Hematopoietic multipotent progenitor cell treated with erythropoietin and hydrocortisone succinate and interleukin-3 and kit ligand, for 4 days (in vitro differentiated cells): ENCODE measurements at places on chromosomes 7 and 10.
A peak's percentile ranks its signal among the peaks of the same experiment; 100 is the strongest.

GRCh38 chr10:43255634-43256431 is 11.0 kb downstream of the RASGEF1A start:
- peak; percentile 77 for DNase-seq

- DNase-seq: no peak
Measured at GRCh38 chr10:5528989-5529701, 4.4 kb downstream of the CALML3 start.

DNA sequence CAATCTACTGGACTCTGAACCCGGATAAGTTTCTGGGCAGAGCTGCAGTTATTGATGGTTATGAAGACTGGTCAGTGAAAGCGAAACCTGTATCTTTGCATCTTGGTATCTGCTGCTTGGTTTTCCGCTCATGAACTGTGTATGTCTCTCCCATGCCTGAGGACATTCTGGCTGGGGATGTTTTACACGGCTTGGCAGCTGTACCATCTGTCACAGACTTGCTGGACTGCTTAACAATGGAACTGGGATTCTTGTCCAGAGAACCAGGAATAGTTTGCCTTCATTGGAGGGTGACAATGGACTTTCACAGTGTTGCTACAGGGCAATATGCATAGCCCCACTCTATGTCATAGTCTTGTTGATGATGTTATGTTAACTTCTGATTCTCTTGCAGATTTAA is 119.9 kb upstream of the TMEM106B start:
- DNase-seq: no peak

- DNase-seq: peak; percentile 37
Measured at GRCh38 chr7:33807779-33808482, 97.4 kb upstream of the BMPER start.

DNA sequence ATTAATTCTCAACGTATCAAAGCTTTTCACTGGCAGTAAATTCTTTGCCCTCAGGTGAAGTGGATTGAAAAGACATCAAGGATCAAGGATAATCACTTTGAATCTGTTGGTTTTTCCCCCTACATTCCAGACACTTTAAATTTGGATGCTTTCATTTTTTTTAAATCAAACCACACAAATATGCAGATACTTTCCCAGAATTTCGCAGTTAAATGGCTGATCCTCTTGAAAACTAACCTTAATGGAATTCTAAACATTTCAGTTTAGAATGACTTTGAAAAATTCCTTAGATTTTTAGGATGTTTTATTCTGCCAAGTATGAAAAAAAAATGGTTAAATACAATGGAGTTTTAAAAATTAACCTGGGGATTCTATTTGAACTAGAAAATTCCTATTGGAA is 325.9 kb downstream of the GFRA1 start:
- DNase-seq: no peak

- DNase-seq: peak; percentile 40
Measured at GRCh38 chr7:23471106-23471859, 992 bp upstream of the IGF2BP3 start.

DNA sequence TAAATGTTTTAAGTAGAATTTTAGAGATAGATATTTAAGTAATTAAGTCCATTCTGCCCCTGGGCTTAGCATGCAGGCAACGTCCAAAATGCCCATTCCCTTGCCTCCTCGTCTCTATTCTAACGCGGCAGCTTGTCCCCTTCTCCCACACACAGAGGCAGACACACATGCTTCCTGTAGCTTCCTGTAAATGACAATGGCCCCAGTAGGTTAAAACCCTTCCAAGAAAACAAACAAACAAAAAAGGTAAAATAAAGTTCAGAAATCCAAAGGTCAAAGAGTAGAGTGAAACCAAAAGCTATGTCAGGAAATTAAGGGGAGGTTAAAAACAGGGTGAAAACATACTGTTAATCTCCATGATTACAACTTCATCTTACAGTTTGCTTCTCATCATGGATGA is 857.6 kb downstream of the GATA3 start:
- no peak for DNase-seq

DNA sequence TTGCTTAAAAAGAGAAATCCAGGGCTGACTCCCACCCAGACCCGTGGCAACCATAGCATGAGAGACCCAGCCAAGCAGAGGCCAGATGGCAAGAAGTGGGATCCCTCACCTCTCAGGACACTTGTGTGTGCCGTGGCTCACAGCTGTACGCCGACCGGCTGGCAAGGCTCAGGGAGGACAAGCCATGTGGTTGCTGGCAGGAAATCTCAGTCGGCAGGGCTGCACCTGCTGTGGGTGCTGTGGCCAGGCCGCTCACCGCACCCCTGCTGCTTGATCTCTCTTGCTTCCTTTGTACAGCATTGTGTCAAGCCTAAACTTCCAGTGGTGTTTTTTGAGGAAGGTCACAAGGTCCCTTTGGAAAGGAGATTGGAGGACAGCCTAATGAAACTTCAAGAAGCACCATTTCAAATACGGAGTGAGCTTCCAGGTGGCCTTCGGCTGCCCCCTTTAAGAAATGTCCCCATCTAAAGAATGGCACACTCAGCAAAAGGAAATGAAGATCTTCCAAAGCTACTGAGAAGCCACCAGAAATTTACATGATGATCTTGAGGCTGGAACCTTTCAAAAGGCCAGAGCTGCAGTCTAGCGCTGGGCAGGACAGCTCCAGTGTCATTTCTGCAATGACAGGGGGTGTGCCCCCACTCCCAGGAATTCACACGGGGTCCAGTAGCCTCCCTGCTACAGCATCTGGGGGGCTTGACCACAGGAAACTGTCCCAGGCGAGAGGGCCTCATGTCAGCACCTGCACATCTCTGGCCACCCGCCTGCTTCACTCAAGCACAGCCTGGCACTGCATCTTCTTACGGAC is 409.0 kb upstream of the MGMT start:
- DNase-seq: peak; percentile 71

DNA sequence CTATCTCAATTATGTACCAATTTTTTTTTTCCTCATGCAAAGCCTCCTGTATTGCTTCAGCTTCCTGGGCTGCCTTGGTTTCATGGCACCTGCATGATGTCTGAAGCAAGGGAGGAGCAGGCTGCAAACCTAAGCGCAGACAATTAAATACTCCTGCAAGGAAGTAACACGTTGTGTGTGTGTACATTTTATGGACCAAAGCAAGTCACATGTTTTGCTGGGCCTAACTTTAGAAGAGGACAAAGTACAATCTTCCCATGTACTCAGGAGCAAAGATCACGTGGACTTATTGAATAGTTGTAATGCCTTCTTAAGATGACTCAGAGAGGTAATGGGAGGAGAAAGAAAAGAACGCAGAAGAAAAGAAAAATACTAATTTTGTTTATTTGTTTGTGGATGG is 944.0 kb upstream of the C7orf33 start:
- no peak for DNase-seq

- DNase-seq: peak; percentile 55
Measured at GRCh38 chr7:83947260-83947659, 247.3 kb downstream of the SEMA3A start.

- no peak for DNase-seq
Measured at GRCh38 chr7:27420702-27421101, 178.1 kb downstream of the EVX1 start.

DNA sequence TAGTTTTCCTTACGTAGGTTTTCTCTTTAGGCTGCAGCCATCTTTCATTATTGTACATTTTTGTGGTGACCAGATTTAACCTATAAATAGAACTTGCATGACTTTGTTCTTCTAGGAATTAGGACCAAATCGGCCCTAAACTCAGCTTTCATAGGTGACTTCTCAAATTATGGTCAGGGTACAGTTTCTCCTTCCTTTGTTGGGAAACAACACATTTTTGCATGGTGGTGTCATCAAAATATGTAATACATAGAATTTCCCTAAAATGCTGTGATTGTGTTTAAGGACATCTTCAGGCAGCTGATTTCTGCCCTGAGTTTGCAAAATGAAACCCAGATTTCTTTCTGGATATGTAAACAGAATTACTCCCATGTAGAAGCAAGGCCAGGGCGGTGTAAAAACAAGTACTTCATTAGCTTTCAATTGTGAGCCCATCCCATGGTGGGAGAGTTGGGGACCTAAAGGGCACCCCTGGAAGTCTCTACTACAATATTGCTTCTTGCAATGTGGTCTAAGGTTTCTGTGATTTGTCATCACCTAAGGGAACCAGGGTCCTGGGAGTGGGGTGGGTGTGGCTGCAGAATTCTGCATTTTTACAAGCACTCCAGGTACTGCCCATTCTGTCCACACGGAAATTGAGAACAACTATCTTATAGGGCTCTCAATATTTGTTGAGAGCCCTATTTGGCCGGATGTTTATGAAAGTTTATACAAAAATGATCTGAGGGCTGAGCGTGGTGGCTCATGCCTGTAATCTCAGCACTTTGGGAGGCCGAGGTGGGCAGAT is 121.0 kb upstream of the FAM171A1 start:
- DNase-seq: no peak

- DNase-seq: no peak
Measured at GRCh38 chr10:12637649-12638048, 288.3 kb downstream of the CAMK1D start.

DNA sequence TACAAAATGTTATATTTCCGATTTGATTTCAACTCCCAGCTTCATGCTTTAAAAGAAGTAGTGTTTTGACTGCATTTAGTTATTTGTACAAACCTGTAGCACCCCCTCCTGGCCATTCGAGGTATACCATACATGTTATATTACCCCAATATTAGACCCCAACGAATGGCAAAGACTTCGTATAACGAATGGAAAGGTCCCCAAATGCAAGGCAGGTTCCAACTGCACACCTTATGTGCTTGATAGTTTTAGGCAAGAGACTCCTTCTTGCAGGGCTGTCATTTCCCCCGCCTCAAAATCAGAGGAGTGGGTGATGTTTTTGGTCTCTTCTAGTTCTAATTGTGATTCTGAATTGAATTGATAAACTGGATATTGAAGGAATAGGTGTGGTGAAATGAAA is 101.1 kb upstream of the TARP start:
- DNase-seq: peak; percentile 86

GRCh38 chr10:930625-931325 is 730 bp downstream of the LARP4B start:
- peak; percentile 53 for DNase-seq

GRCh38 chr10:10869592-10869991 is 148.1 kb upstream of the CELF2 start:
- DNase-seq: no peak

DNA sequence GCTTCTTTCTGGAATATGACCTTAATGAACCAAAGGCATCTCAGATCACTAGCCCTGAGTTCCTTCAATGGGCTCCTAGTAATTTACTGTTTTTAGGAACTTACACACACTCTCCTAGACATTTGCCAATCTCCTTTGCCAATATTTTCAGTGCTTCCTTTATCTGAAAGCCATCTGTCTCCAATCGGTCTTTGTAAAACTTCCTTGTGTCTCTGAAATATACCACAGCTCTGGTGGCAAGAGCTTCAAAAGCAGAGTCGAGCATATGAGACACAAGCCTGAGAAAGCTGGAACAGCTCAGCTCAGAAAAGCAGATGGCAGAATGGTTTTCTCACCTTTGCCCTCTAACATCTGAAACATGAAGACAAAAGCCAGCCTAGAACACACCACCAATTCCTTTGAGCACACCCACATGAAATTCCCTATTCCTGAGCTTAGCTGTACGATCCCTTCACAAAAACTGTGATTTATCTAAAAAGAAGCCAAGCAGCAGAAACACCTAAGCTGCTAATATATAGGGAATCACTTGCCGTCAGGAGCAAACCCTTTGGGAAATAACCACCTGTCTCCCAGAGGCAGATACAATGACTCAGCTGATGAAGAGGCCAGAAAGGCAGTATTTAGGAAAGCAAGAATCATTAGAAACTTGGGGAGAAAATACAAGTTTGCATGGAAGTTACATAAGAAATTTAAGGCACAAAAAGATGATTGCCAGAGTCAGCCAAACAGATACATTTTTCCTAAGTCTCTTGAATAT is 70.2 kb upstream of the ANK3 start:
- DNase-seq: peak; percentile 43

- DNase-seq: no peak
Measured at GRCh38 chr10:7334642-7334964, 76.2 kb downstream of the SFMBT2 start.

GRCh38 chr10:73182568-73182967 is 14.6 kb downstream of the FAM149B1 start:
- DNase-seq: no peak

DNA sequence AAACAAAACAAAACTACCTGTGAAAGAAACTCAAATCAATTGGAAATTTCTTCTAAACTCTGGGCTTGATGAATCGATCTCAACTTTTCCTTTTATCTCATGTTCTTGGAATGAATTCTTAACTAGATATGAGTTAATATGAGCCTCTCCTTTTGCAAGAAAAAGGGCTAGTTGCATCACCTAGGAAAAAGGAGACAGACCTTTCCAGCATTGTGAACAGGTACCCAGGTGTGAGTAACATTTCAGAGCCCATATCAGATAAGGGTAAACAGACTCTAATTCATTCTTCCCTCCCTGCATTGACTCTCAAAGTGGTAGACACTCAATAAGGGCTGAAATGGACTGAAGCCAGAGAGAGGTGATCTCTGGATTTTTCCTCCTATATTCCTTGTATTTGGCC is 103.8 kb upstream of the AGR3 start:
- DNase-seq: no peak

DNA sequence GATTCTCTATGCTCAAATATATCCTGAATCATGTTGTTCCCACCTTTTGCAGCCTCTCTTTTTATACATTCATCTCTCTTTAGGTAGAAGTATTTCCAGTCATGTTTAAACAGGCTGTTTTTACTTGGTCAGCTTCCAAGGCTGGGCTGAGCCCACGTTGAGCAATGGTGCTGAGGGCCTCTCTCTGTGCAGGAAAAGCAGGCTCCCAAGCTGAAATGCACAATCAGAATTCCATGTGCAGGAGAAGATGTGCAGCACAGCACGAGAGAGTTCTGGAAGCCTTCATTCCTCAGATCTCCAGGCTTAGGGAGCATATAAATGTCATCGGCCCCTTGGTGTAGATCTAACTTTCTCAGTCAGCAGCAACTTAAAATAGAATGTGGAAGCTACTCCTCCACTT is 588.5 kb downstream of the TNS3 start:
- no peak for DNase-seq

GRCh38 chr7:12269100-12269895 is 58.2 kb downstream of the TMEM106B start:
- DNase-seq: no peak

DNA sequence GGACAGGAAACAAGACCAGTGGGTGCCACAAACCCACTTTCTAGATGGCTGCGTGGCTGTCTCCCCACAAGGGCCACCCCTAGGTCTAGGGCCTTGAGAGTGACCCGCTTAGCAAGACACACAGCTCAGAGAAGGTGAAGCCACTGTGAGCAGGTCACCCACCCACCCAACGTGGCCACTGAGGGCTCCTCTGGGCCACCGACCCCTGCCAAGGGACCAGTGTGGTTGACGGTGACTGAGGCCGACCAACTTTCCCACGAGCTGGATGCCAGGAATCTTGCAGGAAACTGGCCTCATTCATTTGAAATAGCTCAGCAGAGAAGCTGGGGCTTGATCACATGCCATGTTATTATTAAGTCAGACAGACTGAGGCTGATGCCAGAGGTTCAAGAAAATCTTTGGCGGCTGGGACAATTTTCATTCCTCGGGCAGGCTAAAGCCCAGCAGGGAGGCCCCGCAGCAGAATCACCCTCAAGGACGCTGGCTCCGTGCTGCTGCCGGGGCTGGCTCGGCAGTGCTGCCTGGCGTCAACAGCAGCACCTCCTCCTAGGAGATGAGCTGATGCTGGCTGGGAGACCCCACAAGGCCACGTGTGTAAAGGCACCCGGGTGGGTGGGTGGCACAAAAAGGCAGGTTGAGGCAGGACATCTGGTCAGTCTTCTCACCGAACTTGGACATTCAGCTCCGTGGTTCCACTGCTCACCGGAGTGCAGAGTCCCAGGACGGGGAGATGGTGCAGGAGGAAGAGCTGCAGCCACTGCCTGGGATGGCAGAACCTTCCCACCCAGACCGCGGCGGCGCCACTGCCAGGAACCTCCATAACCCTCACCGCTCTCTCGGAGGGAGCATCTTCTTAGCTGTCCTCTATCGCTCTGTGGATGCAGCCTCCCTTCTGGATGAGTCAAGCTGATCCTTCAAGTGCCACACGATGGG is 57.8 kb downstream of the ZRANB1 start:
- DNase-seq: no peak
